Stimulated activated CD8-positive, alpha-beta memory T cell treated with anti-CD3 and anti-CD28 coated beads, Interleukin-7, amount 100 ng/mL, for 1 hour (primary cell): ENCODE measurements at places on chromosomes 6 and 20.

GRCh38 chr6:104531646-104532045, 328.1 kb downstream of the HACE1 start:
- no peak for DNase-seq

- no peak for DNase-seq
These were observed 30.9 kb downstream of the MKKS start for GRCh38 chr20:10402938-10403608.

DNA sequence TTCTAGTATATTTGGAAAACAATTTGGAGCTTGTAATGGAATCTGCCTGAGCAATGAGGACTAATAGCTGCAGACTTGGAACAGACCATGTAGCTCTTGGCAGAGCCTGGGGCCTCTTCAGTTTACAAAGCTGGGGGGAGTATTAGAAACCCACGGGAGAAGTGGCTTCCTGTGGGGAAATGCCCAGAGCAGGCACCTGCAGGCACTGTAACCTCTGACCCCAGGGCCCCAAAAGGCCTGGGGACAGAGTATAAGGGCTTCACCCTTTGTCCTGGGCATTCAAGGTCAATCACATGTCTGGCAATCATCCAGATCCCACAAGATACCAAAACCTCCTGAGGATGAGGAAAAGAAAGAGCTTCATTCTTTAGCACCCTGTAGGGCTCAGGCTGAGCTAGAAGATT, 19.4 kb downstream of the PKIG start:
- no peak for DNase-seq

DNA sequence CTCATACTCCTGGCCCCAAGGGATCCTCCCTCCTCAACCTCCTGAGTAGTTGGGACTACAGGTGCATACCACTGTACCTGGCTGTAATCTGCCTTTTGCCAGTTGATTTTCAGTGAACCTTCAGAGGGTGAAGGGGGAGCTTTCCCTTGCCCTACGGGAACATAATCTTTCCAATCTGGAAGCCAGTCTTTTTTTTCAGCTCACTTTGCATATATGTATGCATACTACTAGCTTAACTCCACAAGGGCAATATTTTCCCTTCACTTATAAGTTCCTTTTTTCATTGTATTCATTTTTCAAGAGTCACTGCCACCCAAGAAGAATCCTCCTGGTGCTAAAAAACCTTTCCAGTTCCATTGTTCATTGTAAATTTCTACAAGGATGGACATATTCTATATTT, 53.4 kb upstream of the GCM1 start:
- DNase-seq = no peak

- DNase-seq = no peak
These were observed 401.6 kb upstream of the PLCB4 start for GRCh38 chr20:8667306-8667705.
